Neural crest cell (in vitro differentiated cells): ENCODE measurements at places on chromosomes 7 and 10. TPM values are rescaled to one million over a fixed set of nuclear protein-coding genes. Genes with fewer than 3 reads are reported as not detected.

GRCh38 chr10:76113952-76114351 lies 682.5 kb downstream of the LRMDA start:
- H3K27me3 ChIP-seq = no peaks in the 10 kb centered on the region
- H3K4me3 ChIP-seq = no peak overlapping the region
- no peak overlapping the region for H3K27ac ChIP-seq

DNA sequence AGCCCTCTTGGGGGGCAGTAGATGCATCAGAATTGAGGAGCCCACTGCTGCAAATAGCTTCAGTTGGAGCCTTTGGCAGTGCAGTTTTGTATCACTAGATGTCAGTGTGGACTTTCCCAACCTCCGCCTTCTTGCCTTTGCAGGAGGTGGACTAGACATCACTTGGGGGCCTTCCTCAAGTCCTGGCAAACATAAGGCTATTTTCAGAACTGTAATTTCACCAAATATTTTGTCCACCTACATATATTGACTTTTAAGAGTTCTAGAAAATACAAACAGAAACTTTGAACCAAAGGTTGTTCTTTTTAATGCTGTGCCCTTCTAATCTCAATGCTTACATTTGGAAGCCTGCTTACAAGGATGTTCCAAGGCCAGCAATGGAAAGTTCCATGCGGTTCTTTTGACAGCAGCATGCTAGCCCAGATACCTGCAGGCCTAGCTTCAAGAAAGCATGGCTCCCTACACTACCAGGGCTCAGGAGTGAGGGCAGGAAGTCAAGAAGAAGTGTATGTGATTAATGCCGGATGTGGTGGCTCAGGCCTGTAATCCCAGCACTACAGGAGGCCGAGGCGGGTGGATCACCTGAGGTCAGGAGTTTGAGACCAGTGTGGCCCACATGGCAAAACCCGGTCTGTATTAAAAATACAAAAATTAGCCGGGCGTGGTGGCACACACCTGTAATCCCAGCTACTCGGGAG lies 8.0 kb upstream of the ZNRF2 start:
- no peak overlapping the region for H3K4me3 ChIP-seq
- no peak overlapping the region for H3K27ac ChIP-seq
- DNase-seq = peak; percentile 39
- no peaks in the 10 kb centered on the region for H3K4me1 ChIP-seq
- H3K27me3 ChIP-seq = peaks cover 5% of the 10 kb centered on the region

LRRTM3 gene
- total RNA-seq = 2.3 and 2.8 TPM in 2 replicates

GRCh38 chr10:113959383-113959760 lies 84.3 kb upstream of the ADRB1 start:
- DNase-seq = no peak
- no peak overlapping the region for H3K4me3 ChIP-seq
- H3K27ac ChIP-seq = no peak overlapping the region
- peaks cover 24% of the 10 kb centered on the region for H3K4me1 ChIP-seq

- no peaks in the 10 kb centered on the region for H3K36me3 ChIP-seq
- no peaks in the 10 kb centered on the region for H3K27me3 ChIP-seq
- DNase-seq = no peak
- no peak overlapping the region for H3K27ac ChIP-seq
These were observed 2.7 kb upstream of the AOAH start for GRCh38 chr7:36726806-36727503.

GRCh38 chr7:89401099-89401498 lies 605.6 kb upstream of the TEX47 start:
- DNase-seq = no peak
- H3K4me1 ChIP-seq = no peaks in the 10 kb centered on the region
- H3K36me3 ChIP-seq = no peaks in the 10 kb centered on the region
- H3K4me3 ChIP-seq = no peak overlapping the region
- no peaks in the 10 kb centered on the region for H3K27me3 ChIP-seq
- no peak overlapping the region for H3K27ac ChIP-seq

SLC16A12 gene
- total RNA-seq = not detected in 2 replicates

LRRC61 gene
- total RNA-seq = 23.2 and 26.3 TPM in 2 replicates

SEMA3E gene
- total RNA-seq = 0.09 and 0.41 TPM in 2 replicates

DNA sequence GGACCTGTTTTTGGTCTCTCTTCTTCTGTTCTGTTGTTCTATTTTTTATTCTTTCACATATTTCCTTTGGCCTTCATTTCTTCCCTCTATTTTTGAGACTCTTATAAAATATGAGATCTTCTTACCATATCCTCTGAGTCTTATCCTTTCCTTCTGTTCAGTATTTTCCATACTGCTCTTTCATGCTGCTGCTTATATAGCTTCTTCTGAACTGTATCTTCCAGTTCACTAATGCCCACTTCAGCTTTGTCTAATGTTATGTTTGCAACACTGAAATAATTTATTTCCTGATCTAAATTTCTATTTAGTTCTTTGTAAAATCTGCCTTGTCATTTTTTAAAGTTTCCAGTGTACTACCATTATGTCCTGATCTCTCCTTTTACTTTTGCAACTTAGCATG lies 12.8 kb downstream of the TMEM168 start:
- H3K4me3 ChIP-seq = no peak overlapping the region
- peaks cover 10% of the 10 kb centered on the region for H3K36me3 ChIP-seq
- DNase-seq = no peak
- no peaks in the 10 kb centered on the region for H3K27me3 ChIP-seq

TFR2 gene
- 1.7 and 2.4 TPM in 2 replicates for total RNA-seq

- H3K4me3 ChIP-seq = no peak overlapping the region
- H3K36me3 ChIP-seq = no peaks in the 10 kb centered on the region
- H3K27ac ChIP-seq = no peak overlapping the region
- no peak for DNase-seq
These were observed 12.1 kb upstream of the PDGFA start for GRCh38 chr7:531777-532176.

DNA sequence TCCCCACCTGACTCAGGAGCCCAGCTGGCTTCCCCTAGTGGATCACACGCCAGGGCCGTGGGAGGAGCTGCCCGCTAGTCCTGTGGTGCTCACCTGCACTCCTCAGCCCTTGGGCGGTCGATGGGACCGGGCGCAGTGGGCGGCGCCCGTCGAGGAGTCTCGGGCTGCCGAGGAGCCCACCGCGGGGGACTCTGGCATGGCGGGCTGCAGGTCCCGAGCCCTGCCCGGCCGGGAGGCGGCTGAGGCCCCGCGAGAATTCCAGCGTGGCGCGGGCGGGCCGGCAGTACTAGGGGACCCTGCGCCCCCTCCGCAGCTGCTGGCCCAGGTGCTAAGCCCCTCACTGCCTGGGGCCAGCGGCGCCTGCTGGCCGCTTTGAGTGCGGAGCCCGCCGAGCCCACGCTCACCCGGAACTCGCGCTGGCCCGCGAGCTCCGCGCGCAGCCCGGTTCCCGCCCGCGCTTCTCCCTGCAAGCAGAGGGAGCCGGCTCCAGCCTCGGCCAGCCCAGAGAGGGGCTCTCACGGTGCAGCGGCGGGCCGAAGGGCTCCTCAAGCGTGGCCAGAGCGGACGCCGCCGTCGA lies 367.9 kb downstream of the TYW1 start:
- H3K4me1 ChIP-seq = no peaks in the 10 kb centered on the region
- no peak overlapping the region for H3K27ac ChIP-seq
- DNase-seq = no peak
- H3K36me3 ChIP-seq = no peaks in the 10 kb centered on the region
- H3K4me3 ChIP-seq = no peak overlapping the region
- peaks cover 32% of the 10 kb centered on the region for H3K27me3 ChIP-seq

- H3K4me3 ChIP-seq = no peak overlapping the region
- H3K36me3 ChIP-seq = no peaks in the 10 kb centered on the region
- DNase-seq = no peak
- H3K27ac ChIP-seq = no peak overlapping the region
These were observed 36.5 kb downstream of the EMX2 start for GRCh38 chr10:117578999-117579590.

C1QL3 gene
- not detected in 2 replicates for total RNA-seq

DNA sequence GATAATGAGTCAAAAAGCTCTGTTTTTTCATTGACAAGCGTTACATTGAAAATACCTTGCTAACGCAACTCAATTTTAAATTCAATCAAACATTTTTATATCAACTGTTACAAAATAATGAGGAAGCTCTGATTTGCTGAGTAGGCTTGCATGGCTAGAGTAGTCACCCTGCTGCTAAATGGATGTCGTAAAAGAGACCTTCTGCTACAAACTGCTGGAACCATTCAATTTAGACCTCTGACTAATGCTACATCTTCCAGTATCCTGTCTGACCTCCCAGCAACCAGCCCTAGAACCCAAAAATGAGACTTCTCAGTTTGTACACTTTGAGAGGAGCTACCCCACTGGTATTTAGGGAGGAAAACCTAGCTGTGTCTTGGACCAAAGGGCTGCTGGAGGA lies 84.0 kb upstream of the ELMO1 start:
- H3K4me1 ChIP-seq = no peaks in the 10 kb centered on the region
- no peak overlapping the region for H3K27ac ChIP-seq
- H3K27me3 ChIP-seq = no peaks in the 10 kb centered on the region
- H3K36me3 ChIP-seq = no peaks in the 10 kb centered on the region

- peaks cover 35% of the 10 kb centered on the region for H3K4me1 ChIP-seq
- H3K27ac ChIP-seq = no peak overlapping the region
- no peaks in the 10 kb centered on the region for H3K27me3 ChIP-seq
- no peak for DNase-seq
- H3K36me3 ChIP-seq = no peaks in the 10 kb centered on the region
These were observed 26.1 kb upstream of the DUSP5 start for GRCh38 chr10:110471566-110472139.

DNA sequence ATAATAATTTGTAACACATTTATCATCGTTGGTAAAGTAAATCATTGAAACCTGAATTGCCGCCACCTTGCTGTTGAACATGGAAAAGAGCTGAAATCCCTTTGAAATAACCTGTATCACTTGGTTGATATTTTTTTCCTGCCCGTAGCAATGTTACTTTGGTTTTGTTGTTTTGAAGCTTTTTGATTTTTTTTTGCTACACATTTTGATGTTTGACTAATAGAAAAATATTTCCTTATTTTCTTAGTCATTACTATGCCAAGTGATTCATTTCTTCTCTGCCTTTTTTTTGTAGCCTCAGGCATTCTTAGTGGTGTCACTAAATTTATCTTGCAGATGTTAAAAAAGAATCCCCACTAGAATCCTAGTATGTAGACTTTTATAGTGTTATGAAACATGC lies 235.1 kb upstream of the MEOX2 start:
- H3K36me3 ChIP-seq = peaks cover 3% of the 10 kb centered on the region
- no peak overlapping the region for H3K27ac ChIP-seq
- no peaks in the 10 kb centered on the region for H3K4me1 ChIP-seq
- H3K27me3 ChIP-seq = no peaks in the 10 kb centered on the region

GRCh38 chr7:1259621-1260243 lies 27.1 kb downstream of the UNCX start:
- H3K4me3 ChIP-seq = no peak overlapping the region
- H3K4me1 ChIP-seq = no peaks in the 10 kb centered on the region
- H3K27ac ChIP-seq = no peak overlapping the region
- no peak for DNase-seq

GRCh38 chr10:58936364-58936763 lies 240.1 kb upstream of the PHYHIPL start:
- DNase-seq = no peak
- H3K27ac ChIP-seq = no peak overlapping the region
- H3K27me3 ChIP-seq = no peaks in the 10 kb centered on the region
- no peaks in the 10 kb centered on the region for H3K36me3 ChIP-seq
- no peaks in the 10 kb centered on the region for H3K4me1 ChIP-seq

DNA sequence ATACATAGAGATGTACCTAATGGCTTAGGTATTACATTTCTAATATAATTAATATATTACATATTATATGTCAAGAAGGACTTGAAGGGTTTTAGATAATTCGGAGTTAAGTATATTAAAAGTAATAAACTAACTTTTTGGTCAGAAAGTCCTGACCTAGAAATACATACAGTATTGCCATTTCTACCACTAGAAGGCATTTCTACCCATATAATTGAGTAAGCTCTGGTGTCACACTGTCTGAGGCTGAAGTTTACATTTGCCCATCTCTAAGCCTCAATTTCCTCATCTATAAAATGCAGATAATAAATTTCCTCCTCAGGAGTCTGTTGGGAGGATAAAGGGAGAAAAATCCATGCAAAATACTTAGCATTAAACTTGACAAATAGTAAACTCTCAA lies 7.1 kb downstream of the FKBP14 start:
- H3K4me3 ChIP-seq = no peak overlapping the region
- H3K27ac ChIP-seq = no peak overlapping the region
- H3K4me1 ChIP-seq = peaks cover 11% of the 10 kb centered on the region
- DNase-seq = no peak
- H3K36me3 ChIP-seq = no peaks in the 10 kb centered on the region

MACC1 gene
- total RNA-seq = 0.12 TPM in 1 of 2 replicates, not detected in the other

- no peak for DNase-seq
- no peaks in the 10 kb centered on the region for H3K27me3 ChIP-seq
- H3K36me3 ChIP-seq = no peaks in the 10 kb centered on the region
These were observed 46.0 kb upstream of the OPTN start for GRCh38 chr10:13053794-13054462.

DNA sequence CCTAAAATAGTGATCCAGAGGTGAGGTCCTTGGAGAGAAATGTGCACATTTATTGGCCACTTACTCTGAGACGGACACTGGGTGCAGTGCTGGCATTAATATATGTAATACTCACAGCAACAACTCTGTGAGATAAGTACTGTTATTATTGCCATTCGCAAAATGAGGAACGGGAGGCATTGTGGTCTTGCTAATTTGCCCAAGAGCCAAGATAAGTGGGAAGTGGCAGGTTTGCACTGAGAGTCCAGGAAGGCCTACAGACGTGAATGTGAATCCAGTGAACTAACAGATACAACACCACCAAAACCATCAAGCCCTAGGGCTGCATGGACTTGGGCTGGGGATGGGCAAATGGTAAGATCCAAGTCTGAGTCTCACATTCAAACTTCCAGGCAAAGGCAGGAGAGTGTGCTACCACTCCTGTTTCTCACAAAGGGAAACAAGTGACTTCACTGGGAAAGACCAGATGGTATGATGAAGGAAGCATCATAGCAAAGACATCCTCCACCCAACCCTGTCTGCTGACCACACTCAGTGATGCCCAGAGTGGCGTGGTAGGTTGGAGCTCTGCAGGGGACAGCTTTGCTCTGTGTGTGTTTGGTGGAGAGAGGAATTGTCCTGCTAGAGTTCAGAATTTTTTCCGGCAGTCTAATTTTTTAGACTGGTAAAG lies 19.2 kb downstream of the TMEM273 start:
- no peaks in the 10 kb centered on the region for H3K36me3 ChIP-seq
- H3K27ac ChIP-seq = no peak overlapping the region
- no peaks in the 10 kb centered on the region for H3K27me3 ChIP-seq
- DNase-seq = no peak

DNA sequence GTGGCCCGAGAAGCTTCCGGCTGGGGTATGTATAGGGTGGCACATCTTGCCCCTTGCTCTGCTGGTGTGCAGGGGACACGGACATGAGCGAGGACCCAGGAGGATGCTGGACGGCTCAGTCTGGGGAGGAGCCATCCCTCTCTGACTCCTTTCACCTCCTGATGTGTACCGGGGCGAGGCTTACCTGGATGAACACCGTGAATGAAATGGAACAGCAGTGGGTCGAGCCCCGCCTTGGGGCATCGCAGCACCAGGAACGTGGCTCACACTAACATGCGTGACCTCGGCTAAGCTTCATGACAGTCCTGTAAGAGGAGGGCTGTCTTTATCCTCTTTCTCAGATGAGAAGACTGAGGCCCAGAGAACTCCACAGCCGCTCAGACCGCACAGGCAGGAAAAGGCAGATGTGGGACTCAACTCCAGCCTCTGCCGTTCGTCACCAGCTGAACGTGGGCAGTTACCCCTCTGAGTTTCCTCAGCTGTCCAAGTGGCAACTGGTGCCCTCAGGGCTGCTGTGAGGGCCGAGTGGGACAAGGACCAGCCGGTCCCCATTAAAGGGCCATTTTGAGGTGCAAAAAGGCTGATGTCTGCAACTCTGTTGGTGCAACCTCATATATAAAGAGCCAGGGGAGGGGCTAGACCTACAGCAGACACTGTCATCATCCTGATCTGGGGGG lies 54.5 kb downstream of the INSIG1 start:
- H3K4me3 ChIP-seq = no peak overlapping the region
- no peak overlapping the region for H3K27ac ChIP-seq
- DNase-seq = no peak
- H3K4me1 ChIP-seq = peaks cover 6% of the 10 kb centered on the region
- H3K27me3 ChIP-seq = peaks cover 24% of the 10 kb centered on the region

ZEB1 gene
- 38.7 and 40.0 TPM in 2 replicates for total RNA-seq
